ENCODE measurements at places on chromosomes 12 and 14.

- no peak for DNase-seq
These were observed 60.5 kb upstream of the IGF1 start for GRCh38 chr12:102540815-102541385.

DNA sequence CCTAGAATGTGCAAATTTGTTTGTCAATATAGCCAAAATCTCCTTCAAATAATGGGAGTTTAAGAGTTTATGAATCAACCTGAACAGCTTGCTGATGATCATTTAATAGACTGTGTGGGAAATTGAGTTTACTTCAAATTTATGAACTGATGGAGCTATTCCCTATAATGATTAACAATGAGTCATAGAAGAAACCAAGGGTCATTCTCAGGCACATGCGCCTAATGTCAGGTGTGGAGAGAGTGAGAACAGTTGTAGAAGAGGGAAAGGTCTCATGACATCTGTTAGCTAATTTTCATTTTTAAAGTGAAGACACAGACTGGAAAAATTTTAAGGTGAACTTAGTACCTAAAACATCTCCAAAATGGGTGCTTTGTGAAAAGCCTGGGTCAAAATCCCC, 191.8 kb downstream of the BMP4 start:
- no peak for DNase-seq

GRCh38 chr14:38248321-38249028, 7.4 kb downstream of the CLEC14A start:
- DNase-seq: no peak

DNA sequence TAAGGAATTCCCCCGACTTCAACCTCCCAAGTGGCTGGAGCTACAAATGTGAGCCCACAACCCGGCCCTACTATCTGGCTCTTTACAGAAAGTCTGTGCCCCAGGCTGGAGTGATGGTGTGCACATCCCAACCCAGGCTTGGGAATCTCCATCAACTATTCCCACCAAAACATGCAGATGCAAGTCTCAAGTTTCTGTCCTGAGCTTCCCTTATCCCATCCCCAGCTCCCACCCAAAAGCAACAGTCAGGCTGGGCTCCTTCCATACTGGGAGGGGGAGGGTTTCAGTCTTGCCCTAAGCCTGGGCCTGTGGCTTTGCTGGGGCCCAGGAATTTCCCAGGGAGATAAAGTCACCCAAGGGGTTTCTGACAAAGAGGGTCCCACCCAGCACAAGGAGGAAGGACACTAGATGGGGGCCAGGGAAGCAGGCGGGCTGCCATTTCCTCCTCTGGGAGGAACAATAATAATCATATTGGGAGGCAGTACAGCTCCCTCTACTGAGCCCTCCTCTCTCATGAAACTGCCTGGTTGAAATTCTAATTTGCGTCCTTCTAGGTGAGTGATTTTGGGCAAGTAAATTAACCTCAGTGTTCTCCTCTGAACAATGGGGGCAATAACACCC, 8.0 kb downstream of the SLC8B1 start:
- no peak for DNase-seq

- DNase-seq: no peak
These were observed 15.4 kb downstream of the VASH1 start for GRCh38 chr14:76776428-76777251.

- DNase-seq: no peak
These were observed 264.6 kb downstream of the NUAK1 start for GRCh38 chr12:105874121-105874520.

- no peak for DNase-seq
These were observed 17.3 kb downstream of the SNRNP35 start for GRCh38 chr12:123475246-123475703.

- no peak for DNase-seq
These were observed 255.2 kb downstream of the NRXN3 start for GRCh38 chr14:78425330-78425729.

- DNase-seq: no peak
These were observed 390.7 kb downstream of the C12orf75 start for GRCh38 chr12:105721051-105721825.

DNA sequence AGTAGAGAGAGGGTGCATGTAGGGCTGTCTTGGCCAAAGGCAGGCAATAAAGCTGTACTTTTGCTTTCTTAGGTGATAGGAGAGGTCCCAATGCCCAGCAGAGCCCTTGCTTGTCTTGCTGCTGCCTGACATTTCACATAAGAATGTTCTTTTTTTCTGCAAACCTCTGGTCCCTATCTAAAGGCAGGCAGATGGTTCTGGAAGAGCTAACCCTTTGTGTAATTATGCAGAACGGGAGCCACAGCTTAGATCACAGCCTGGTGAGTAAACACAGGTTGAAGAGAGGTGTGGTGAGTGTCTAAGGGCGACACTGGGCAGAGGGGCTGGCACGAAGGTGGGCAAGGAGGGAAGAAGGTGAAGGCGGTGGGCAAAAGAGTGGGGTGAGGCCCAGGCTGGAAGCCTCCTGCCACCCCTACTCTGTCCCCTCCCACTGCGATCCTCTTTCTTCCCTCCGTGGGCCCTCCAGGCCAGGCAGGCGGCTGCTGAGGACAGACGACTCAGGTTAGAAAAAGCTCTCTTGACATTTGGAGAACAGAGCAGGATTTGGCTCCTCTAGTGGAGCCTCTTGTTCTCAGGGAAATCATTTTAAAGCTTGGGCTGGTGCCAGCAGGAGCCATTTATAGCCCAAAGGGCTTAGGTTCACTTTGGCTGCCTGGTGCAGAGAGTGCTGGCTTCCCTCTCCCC, 42.8 kb downstream of the PRMT8 start:
- no peak for DNase-seq

DNA sequence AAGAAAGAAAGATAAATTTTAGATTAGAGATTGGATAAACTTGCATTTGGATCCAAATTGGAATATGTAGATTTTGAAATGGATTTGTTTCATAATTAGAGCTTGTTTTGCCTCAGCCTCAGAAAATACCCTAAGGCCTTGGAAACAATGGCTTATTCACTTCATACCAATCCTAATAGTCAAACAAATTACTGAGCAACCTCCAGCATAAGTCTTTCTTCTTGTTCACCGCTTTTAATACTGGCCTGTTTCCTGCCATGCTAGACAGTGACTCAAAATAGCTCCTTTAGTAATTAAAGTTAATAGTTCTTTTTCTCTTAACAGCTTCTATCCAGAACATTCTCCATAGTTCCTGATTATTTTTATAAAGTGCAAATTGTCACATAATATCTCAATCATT, 110.9 kb upstream of the DNM1L start:
- no peak for DNase-seq

DNA sequence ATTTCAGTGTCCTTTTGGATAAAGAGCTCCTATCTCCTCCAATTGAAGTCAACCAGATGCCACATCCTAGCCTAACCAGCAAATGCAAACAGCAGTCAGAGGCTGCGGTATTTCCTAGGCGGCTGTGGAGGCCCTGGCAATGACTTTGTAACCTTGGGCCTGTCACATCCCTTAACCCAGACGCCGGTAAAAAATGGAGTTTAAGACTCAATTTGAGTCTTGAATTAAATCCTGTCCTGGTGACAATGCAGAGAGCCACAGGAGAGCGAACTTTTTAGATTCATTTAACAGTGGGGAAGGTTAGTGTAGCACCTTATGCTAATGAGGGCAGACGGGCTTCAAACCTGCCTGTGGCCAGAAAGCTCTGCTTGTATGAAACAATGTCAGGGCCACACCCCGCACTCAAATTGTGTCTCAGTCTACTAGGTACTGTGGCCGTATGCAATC, 1.3 kb downstream of the C12orf75 start:
- DNase-seq: no peak

GRCh38 chr14:34227834-34228649, 234.0 kb downstream of the SPTSSA start:
- peak; percentile 76 for DNase-seq

DNA sequence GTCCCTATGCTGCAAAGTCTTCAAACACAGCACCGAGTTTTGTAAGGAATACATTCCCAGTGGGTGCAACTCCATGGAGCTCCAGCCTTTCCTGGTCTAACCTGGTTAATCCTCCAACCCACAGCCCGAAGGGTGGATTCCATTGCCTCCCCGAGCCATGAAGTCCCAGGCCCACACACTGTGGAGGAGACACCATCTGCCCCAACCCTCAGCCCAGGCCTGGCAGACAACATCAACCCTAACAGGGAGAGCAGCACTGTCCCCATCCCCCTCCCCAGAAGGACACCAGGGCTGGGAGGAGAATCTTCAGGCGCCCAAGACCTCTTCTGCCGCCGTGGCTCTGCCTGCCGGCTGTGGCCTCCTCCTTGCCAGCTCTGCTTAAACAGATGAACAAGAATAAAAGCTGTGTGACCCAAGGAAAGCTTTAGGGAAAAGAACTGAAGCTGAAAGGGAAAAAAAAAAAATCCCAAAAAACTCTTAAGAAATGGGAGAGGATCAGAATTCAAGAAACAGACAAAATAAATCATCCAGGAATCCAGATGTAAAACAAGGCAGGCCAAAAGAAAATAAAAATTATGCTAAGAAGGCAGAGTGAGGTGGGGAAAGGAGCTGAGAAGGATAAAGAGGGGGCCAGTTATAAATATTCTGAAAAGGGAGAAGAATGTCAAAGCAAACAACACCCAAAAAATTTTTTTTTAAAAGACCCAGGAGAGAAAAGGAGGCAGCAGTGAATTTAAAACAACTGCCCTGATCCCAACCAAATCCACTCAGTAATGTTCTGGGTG, 16.0 kb upstream of the ZFP36L1 start:
- no peak for DNase-seq

DNA sequence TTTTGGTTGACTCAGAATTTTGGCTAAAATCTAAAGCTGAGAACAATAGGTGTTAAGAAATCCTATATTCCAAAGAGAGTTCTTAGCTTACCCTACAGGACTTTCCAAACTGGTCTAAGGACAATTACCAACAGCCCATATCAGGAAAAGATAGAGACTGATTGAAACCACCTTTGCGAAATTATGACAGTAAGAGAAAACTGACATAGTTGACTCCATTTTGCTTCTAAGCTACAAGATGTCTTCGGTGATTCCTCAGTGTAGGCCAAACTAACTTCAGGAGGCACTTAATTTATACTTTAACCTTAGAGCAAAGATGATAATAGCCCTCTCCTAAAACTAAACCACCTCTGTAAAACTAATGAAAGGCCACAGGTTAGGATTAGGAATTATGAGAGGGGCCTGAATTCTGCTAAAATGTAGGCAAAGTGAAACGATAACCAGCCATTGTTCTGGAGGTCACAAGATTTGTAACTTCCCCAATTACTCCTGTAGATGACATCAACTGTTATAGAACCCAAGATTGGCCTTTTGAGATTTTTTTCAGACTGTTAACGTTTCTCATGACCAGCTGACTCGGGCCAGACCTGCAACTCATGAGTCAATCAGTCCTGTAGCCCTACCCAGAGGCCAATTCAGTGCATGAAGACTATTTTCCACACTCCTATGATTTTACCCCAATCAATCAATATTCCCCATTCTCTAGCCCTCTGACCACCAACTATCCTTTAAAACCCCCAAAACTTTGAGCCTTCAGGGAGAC, 43.0 kb downstream of the KLRG1 start:
- DNase-seq: peak; percentile 38

GRCh38 chr14:53714495-53715192, 242.0 kb downstream of the BMP4 start:
- no peak for DNase-seq

- DNase-seq: no peak
These were observed 40.2 kb downstream of the TAOK3 start for GRCh38 chr12:118332511-118332910.

- no peak for DNase-seq
These were observed 14.0 kb downstream of the RNASE2 start for GRCh38 chr14:20969336-20969735.

- no peak for DNase-seq
These were observed 151.8 kb upstream of the BTG1 start for GRCh38 chr12:92297405-92297804.

GRCh38 chr12:31931796-31932715, 27.2 kb upstream of the RESF1 start:
- DNase-seq: no peak

- no peak for DNase-seq
These were observed 265.7 kb upstream of the CLEC14A start for GRCh38 chr14:38521591-38521990.

DNA sequence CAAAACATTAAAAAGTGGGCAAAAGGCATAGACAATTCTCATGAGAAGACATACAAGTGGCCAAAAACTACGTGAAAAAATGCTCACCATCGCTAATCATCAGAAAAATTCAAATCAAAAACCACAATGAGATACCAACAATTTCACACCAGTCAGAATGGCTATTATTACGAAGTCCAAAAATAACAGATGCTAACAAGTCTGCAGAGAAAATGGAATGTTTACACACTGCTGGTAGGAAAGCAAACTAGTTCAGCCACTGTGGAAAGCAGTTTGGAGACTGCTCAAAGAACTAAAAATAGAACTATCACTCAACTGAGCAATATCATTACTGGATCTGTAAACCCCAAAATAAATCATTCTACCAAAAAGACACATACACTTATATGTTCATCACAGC, 76.2 kb downstream of the PRKD1 start:
- no peak for DNase-seq

- DNase-seq: no peak
These were observed 218.6 kb upstream of the FOXN3 start for GRCh38 chr14:89635615-89636014.

DNA sequence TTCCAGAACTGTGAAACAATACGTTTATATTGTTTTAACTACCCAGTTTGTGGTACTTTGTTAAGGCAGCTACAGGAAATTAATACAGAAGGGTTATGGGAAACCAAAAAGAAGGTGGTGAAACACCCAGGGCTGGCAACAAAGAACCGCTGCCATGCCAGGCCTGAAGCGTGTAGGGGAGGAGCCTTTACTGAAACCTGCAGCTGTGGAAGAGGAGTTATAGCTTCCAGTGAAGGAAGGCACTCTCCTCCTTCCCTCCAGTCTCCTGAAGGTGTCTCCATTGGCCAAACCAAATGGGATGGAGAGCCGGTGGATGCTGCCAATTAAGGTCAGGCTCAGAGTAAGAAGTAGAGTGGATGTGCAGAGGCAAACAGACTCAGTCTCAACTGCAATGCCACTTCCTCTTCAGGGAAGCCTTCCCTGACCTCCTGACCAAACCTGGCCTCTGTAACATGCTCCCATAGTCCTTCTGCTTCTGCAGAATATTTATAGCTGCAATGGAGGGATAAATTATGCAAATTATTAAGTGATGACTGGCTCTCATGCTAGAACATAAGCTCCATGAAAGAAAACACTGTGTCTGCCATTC, 168.3 kb downstream of the DAD1 start:
- DNase-seq: no peak

GRCh38 chr14:44712024-44712815, 205.1 kb upstream of the FSCB start:
- no peak for DNase-seq

DNA sequence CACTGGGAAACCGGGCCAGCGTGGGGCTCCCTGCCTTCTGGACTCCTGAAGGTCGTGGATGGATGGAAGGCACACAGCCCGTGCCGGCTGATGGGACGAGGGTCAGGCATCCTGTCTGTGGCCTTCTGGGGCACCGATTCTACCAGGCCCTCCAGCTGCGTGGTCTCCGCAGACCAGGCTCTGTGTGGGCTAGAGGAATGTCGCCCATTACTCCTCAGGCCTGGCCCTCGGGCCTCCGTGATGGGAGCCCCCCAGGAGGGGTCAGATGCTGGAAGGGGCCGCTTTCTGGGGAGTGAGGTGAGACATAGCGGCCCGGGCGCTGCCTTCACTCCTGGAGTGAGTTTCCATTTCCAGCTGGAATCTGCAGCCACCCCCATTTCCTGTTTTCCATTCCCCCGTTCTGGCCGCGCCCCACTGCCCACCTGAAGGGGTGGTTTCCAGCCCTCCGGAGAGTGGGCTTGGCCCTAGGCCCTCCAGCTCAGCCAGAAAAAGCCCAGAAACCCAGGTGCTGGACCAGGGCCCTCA, 26.9 kb downstream of the HIP1R start:
- no peak for DNase-seq
